ENCODE measurements at places on chromosomes 12 and 14.
A peak's percentile ranks its signal among the peaks of the same experiment; 100 is the strongest.

DNA sequence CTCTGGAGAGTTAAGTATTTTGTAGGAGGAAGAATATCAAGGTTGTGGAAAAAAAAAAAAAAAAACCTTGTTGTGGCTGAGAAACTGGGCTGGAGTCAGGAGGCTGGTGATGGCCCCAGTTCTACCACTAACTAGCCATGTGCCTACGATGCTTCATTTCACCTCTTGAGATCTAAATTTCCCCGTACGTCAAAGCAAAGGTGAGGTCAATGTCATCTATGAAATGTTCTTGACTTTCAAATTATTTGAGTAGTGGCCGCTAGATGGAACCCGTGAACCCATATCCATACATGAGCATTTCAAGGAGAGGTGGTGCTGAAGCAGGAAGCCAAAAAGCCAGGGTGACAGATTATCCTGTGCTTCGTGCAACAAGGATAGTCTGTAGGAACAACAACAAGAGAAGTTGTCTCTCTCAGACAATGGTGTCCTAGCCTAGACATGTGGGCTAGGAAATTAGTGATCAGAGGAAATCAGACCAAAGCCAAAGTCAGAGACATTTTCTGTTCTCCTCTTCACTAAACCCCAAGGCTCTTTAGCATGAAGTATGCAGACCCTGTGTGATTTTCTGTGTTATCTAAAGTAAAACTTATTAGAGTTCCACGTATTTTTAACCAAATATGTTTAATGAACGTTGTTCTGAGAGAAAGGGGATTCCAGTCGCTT, 95.5 kb upstream of the ETV6 start:
- DNase-seq: peak; percentile 35

GRCh38 chr12:3432868-3433267, 58.1 kb upstream of the PRMT8 start:
- DNase-seq: no peak

GRCh38 chr14:77663293-77663692, 44.5 kb downstream of the ALKBH1 start:
- DNase-seq: no peak

GRCh38 chr14:37232907-37233481, 35.3 kb downstream of the MIPOL1 start:
- no peak for DNase-seq

GRCh38 chr14:48670939-48671338, 915.2 kb downstream of the RPS29 start:
- DNase-seq: no peak

DNA sequence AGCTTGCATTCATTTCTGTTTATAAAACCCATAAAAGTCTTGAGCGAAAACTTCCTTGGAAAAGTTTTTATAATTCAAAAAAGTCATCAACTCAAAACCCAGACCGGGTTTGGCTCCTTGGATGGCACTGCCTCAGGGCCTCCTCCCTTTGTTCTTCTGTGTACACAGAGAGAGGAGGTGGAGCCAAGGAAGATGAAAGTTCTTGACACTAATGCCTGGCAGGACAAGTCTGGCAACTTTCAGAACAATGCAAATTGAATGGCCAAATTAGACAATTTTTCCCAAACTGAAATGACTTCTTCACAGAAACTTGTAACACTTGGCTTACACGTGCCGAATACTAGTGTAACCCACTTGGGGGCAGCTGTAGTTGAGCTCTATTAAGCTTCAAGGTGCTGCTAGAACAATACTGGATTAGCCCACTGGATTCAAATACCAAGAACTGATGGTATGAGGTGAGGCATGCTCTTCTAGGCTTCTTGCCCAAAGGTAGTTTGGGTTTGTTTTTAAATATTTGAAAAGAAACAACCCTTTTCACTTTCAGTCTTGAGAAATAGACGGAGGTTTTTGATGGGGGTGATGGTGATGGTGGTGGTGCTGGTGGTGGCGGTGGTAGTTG, 86.6 kb upstream of the FRMD6 start:
- DNase-seq: no peak

GRCh38 chr12:56574210-56574609, 52.6 kb downstream of the RBMS2 start:
- no peak for DNase-seq

DNA sequence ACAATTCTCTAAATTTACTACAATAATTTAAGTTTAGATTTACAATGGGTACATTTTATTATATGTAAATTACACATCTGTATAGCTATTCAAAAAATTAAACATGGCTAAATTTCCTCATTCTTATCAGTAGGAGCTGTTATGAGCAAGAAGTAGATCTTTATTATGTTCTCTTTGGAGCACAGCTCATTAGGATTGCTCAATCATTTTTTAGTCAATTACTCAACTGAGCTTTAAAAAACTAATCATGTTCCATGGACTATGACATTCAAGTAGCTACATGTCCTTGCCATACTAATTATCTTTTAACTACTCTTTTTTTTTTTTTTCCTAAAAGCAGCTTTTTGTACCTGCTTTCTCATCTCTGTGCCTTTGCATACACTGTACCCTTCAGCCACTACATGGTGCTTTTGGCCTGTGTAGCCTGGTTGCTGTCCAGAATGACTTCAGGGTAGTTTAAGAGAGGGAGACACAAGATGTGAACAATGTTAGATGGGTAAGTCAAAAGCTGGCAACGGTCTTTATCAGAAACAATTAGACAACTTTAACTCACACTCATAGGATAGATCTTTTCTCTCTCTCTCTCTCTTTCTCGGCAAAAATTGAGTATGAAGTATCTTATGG, 69.0 kb downstream of the SSPN start:
- no peak for DNase-seq

GRCh38 chr14:77098529-77099353, 683 bp downstream of the CIPC start:
- DNase-seq: peak; percentile 13
